ENCODE measurements at places on chromosomes 1 and 21.

- DNase-seq, result peak; percentile 74
Measured at GRCh38 chr1:19644681-19645410, 735 bp downstream of the NBL1 start.

DNA sequence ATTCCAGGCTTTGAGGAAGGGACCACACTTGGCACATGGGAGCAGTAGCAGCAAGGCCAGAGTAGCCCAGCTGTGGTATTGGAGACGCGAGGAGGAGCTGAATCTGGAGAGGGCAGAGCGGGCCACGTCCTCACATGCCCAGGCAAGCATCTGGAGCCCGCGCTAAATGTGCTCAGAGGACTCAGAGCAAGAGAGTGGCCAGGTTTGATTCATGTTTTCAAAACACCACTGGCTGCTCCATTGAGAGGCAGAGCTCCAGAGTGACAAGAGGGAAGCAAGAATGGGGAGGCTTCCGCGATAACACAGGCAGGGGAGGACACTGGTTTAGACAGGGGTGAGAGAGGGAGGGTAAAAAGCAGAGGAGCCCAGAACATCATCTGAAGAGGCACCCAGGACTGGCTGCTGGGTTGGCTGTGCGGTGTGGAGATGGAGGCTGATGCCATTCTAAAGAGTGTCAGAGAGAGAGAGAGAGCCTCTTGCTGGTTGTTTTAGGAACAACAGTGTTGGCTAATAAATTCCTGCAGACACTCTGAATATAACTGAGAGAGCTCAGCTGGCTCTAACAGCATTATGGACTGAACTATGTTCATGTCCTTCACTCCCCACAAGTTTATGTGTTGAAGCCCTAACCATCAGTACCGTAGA, 32.3 kb downstream of the RCAN1 start:
- DNase-seq, result peak; percentile 73

DNA sequence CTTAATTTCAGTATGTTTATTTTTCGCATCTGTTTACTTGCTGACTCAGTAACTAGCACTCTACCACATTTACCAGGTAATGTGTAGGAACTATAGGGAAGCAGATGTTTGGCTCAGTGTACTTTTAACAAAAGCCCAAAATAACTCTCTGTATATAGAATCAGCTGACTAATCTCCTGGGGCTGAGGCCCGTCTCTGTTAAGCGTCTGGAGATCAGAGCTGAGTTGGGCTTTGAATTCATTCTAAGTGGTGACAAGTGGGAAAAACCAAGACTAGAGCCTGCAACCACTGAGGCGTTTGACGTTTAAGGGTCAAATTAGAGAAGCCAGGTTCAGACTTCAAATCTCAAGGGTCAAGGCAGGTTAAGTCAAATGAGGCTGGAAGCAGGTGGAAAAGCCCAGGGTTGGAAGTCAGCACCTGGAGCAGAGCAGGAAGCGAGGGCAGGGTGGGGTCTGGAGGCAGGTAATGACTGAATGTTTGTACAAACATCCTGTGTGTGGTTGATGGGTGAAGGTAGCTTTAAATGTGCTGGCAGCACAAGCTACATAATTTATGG, 56.8 kb upstream of the LYST start:
- no peak for DNase-seq

DNA sequence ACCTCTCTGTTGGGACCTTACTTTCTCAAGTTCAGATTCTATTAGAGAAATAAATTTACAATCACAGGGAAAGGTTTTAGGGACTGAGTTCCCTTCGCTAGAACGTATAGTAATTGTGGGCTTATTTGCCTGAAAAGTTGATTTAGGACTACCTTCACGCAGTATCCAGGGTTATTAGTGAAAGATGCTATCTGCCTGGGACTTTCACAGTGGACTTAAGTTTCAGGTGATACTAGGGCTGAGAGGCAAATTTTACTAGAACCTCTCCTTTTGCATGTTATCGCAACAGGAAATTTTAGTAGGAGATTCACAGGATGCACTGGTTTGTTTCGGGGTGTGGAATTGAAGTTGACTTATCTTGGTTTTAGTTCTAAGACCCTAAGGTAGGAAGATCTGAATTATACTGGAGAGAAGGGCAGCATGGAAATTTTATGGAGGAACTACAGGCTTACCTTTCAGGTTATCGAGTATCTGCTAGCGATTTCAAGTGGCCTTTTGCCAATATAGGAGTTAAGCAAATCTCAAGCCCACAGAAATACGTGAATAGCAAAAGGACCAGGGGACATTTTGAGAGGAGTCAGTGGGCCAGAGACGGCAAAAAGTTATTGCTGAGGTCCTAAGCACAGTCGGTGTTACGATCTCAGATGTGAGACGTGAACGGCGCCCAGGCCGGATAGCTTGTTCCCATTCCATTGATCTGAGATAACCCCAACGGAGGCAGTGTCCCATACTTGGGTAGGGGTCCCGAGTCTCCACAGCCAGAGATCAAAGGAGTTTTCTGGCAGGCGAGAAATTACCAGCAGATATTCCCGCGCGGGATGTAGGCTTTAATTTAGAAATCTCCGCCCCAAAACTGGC, 723 bp upstream of the GNAI3 start:
- DNase-seq, result no peak

DNA sequence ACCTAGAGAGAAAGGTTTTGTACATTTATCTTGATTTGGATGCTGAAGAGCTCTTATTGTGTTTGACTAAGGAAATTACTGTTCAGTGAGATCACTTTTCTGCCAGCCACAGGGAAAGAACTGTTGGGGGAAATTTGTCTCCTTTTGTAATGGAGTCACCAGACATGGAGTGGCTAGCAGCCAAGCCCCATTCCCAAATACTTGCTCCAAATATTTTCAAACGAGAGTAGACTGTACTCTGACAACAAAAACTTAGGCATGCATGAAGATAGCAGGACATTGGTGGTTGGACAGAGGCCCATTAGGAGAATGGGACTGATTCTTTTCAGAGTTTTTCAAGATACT, 21.1 kb downstream of the IPO9 start:
- DNase-seq, result peak; percentile 50

DNA sequence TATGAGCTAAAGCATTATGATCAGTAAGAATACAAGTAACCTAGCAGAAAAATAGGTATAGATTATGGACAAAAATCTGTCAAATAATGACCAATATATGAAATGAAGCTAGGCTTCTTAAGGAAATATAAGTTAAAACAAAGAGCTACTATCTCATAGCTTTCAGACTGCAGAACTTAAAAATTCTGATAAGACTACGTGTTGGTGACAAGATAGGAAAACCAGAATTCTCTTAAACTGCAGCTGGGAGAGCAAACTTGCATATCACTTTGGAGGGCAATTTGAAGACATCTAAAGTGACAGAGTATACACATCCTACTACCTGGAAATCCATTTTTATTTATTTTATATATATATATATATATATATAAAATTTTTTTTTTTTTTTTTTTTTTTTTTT, 65.5 kb downstream of the LTN1 start:
- no peak for DNase-seq

GRCh38 chr21:16407403-16408240, 677.8 kb downstream of the USP25 start:
- no peak for DNase-seq

- DNase-seq, result no peak
Measured at GRCh38 chr21:33290441-33290840, 24.3 kb downstream of the IL10RB start.

DNA sequence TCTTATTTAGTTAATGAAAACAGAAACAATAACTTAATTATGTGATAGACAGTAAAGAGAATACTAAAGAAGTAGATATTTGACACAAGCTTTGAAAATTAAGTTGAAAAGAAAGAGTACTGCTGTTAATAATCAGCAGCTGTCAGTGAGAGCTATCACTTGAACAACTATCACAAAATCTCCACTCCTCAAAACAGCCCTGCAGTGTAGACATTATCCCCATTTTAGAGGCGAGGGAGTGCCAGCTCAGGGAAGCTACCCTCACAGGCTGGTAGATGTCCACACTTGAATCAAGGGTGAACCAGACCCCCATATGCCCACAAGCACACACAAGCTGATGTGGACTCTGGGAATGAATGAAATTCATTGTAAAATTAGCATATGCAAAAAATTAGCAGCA, 248.8 kb downstream of the RHOU start:
- no peak for DNase-seq

GRCh38 chr1:30986755-30987154, 78.2 kb upstream of the SDC3 start:
- DNase-seq, result no peak

- no peak for DNase-seq
Measured at GRCh38 chr21:25657140-25657539, 18.1 kb downstream of the JAM2 start.

- no peak for DNase-seq
Measured at GRCh38 chr1:59258412-59259032, 38.4 kb upstream of the FGGY start.

- no peak for DNase-seq
Measured at GRCh38 chr1:102586022-102586421, 522.3 kb downstream of the COL11A1 start.

DNA sequence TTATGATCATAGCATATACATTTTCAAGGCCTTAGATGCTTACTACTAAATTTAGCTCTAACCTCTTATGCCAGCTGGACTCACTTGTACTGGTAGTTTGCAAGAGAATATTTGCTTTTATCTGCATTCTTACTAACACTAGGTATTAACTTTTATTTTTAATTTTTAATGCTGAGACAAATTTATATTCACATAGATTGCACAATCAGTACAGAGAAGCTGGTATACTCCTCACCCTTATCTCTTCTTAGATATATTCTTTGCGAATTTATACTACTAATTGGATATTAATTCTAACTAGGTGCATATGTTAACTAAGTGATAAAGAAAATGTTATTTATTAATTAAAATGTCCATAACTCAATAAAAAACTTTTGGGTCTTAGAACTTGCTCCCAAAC, 561.8 kb upstream of the PRMT6 start:
- DNase-seq, result no peak

- no peak for DNase-seq
Measured at GRCh38 chr1:28956038-28956464, 41.7 kb downstream of the EPB41 start.

DNA sequence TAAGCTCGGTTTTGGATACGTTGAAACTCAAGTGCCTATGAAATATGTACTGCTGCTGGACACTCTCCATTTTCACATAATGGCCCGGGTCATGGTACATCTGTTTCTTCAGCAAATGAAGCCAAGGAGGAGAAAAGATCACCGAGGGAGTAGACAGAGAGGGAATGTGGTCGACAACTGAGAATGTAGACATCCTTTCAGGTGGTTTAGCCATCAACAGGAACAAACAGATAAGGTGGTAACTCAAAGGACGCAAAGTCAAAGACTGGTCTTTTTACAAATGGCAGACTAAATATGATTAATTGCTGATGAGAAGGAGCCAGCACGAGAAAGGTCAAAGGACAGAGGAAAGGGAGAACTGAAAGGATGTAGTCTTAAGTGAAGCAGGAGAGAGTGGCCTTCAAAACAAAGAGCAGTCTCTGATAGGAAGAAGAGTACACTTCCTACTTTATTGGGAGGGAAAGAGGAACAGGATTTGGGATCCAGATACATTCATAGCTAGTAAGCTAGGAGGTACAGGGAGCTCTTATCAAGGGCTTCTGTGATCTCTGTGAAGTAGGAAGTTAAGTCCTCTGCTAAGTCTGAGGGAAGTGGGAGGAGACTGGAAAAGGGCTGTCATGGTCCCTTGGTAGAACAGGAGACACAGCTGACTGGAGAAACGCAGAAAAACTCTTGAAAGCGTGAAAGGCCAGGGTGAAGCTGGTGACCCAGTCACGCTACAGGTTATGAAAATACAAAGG, 28.3 kb downstream of the NUP133 start:
- DNase-seq, result no peak

DNA sequence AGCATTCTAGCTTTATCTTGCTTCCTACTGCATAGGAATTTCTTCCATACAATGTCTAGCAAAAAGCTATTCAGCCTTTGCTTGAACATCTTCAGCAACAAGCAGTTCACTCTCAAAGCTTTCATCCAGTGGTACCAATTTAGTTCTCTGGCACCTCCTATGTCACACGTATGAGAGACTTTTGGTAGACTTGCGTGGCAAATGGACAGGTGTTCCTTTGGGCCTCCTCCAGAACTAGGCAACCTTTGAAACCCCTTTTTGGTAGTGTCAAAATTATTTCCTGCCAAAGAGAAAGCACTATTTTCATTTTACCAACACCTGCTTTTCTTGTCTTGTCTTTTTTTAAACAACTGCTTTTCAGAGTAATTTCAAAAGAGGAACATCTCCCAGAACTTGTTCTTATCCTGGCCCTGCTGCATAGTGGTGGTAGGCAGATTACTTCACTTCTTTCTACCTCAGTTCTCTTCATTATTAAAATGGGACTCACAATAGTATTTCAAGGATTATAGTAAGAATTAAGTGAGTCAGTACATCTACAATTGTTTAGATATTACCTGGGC, 122.4 kb downstream of the MAST2 start:
- DNase-seq, result no peak

- no peak for DNase-seq
Measured at GRCh38 chr1:89844241-89844807, 23.5 kb downstream of the LRRC8D start.

GRCh38 chr1:193181536-193181935, 4.9 kb downstream of the B3GALT2 start:
- no peak for DNase-seq

GRCh38 chr1:164310166-164310565, 248.8 kb upstream of the PBX1 start:
- DNase-seq, result no peak

GRCh38 chr1:8787218-8787617, 30.2 kb downstream of the RERE start:
- no peak for DNase-seq

GRCh38 chr1:214187121-214187900, 93.6 kb upstream of the SMYD2 start:
- peak; percentile 57 for DNase-seq

- DNase-seq, result no peak
Measured at GRCh38 chr1:163258181-163258580, 55.5 kb upstream of the RGS5 start.

DNA sequence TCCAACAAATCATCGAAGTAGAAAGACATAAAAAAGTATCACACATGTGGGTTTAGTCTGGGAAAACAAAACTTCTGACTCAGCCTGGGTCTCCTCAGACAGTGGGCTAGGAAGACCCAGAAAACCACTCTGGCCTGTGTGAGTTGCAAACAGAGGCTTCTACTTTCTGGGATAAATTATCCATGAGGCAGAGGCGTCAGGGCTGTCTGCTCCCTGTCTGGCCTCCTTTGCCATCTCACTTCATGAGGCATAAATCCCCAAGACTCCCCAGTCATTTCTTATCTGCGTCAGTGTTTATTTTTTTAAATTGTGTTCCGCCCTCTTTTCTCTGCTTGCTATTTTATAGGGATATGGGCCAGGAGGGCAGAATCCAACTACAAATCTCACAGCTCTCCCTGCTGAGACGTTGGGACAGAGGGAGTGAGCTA, 80.6 kb upstream of the TRABD2B start:
- no peak for DNase-seq

GRCh38 chr1:12194666-12195216, 27.9 kb downstream of the TNFRSF1B start:
- peak; percentile 53 for DNase-seq

GRCh38 chr1:3097231-3097630, 28.2 kb downstream of the PRDM16 start:
- DNase-seq, result no peak

DNA sequence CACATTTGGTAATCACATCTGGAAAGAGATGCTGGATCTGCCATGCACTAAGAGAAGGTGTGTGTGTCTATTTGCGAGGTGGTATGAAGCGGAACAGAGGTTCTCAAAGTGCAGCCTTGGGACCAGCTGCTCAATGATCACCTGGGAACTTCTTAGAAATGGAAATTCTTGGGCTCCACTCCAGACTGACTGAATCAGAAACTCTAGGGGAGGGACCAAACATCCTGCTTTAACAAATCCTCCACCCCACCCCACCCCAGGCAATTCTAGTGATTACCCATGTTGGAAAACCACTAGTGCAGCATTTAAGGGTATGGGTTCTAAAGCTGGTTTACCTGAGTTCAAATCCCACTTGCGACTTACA, 143.9 kb upstream of the JUN start:
- DNase-seq, result no peak

All from Right ventricle myocardium inferior (tissue), 1 donor.